Stimulated activated CD8-positive, alpha-beta memory T cell treated with anti-CD3 and anti-CD28 coated beads, Interleukin-12 subunit alpha, Interleukin-12 subunit beta, amount 100 ng/mL, for 4 hours (primary cell): ENCODE measurements at places on chromosomes 7 and 10.

DNA sequence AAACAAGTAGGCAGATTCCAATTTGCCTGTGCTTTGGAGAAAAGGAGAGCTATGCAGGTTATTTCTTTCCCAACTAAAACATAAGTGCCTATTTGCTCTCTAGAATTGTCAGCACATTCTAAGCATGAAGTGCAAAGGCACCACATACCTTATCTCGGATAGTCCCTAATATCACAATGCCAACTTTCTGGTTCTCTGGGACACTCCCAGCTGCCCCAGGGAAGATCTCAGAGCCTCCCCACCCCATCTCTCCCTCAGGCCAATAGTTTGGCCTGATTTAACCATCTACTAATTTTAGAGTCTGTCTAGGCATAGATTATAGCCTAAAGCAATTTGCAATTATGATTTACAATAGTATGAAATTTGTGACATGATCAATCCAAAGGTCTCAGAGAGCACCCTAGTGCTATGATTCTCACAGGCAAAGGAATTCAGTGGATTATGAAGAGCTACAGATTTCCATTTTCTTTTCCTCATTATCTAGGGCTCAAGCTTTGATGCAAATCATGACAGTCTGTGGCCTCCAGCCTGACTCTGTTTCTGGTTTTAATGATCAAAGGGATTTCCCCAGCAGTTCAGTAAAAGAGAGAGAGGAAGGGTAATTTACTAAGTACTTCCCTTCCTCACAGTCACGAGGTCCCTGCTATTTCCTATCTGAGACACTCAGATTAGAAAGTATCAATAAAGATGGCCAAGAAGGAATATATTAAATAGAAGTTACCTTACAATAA is 29.0 kb upstream of the IL6 start:
- DNase-seq = no peak

DNA sequence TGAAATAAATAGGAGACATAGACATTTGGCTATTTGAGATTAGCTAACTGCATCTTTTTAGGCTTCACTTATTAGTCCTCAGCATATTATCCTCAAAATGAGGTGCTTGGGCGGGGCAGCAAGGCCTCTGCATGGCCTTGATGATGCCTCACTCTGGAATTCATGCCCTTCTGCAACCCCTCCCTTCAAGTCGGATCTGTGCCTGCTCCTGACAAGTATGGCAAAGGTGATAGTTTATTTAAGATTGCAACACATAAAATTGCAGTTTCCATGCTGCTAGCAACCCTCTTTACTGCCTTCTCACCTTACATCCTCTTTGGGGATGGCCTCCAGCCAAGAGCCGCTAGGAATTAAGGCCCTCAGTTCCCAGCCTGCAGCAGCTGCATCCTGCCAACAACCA is 241.3 kb upstream of the ADARB2 start:
- no peak for DNase-seq

GRCh38 chr7:106155027-106155426 is 42.9 kb upstream of the SYPL1 start:
- DNase-seq = no peak

DNA sequence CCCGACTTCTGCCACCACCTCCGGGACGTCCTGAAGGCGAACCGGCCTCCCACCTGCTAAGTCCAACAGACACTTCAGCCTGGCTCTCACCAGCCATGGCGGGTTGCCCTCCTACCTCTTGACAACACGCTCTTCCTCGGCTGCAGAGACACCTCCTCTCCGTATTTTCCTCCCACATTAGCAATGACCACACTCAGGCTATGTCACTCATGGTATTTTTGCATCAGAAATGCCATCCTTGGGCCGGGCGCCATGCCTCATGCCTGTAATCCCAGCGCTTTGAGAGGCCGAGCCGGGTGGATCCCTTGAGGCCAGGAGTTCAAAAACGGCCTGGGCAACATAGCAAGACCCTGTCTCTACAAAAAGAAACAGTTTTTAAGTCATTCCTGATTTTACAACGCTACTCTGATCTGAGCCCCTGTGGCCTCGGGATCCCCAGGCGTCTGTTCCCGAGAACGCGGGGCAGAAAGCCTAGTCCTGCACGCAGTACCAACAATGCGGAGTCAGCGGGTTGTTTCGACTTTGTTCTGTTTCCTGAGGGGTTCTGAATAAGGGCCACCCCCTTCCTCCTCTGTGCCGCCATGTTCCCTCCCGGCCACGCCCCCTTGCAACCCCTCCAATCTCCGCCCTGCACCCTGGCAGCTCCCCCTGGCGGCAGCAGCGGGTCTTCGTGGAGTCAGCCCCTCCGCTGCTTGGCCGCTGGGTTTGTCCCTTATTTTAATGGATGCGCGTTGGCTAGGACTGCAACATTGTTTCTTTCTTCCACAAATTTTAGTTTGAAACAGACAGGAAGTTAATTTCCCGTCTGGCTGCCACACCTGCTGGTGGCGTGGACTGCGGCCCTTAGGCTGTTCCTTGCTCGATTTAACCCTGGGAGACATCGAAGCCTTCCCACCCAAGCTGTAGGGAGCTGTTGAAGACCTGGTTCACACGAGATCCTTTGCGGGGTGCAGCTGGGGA is 9.7 kb upstream of the ZFAND2A start:
- peak; percentile 83 for DNase-seq

DNA sequence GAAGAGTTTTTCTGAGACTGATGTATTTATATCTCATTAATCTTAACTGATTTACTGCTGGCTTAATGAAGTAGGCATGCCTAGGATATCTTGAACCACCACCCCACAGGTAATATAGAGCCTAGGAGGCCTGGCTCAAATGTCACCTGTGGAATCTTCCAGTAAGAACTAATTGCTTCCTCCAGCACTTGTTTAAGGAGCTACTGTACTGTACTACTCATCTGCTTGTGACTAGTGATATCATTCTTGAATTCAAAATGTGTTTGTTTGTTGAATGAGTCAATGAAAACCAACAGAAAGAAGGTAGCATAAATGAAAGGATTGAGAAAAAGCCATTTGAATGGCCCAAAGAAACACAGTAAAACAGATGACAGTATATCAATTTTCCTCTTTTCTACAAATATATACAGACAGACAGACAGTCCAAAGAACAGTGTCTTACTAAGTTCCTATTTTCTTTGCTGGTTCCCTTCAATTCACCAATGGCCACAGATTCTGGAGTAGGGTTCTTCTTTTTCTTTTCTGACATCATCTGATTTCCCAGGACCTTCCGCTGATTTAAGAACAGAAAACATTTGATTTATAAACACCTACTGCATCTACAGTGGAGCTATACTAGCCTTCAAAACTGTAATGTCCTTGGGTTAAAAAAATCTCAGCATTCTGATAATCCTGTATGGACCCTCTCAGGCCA is 43.7 kb upstream of the SLIT1 start:
- no peak for DNase-seq

DNA sequence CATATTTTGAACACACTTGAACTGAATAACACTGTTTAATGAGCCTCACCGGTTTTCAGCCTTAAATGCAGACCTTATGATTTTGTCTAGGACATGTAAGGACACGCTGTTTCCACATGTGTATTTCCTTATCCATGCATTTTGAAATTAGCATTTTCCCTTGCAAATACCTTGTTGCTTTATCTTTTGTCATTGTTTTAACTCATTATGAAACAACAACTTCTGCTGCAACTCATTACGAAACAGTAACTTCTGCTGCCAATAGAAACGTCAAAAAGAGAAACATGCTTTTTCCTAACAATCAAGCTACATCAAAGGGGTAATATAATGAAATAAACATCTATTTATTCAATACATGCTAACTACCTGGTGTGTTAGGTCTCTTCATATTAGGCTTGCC is 322.0 kb downstream of the AGMO start:
- no peak for DNase-seq

GRCh38 chr7:24334012-24334411 is 50.0 kb downstream of the NPY start:
- DNase-seq = no peak

DNA sequence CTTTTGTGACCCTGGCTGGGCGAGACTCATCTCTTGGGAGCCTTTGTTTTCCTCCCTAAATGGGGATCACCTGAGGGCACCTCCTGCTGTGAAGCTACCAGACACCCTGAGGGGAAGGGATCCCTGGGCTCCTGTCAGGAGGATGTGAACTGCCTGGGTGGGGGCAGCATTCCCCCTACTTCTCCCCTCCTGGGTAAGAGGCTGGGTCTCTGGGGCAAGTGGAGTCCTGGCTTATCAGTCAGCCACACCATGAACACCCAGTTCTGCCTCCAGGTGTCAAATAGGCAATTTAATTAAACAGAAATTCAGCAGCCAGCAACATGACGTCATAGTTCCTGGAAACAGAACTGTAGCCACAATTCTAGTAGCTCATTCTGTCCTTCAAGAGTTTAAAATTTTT is 97.7 kb upstream of the RET start:
- no peak for DNase-seq

DNA sequence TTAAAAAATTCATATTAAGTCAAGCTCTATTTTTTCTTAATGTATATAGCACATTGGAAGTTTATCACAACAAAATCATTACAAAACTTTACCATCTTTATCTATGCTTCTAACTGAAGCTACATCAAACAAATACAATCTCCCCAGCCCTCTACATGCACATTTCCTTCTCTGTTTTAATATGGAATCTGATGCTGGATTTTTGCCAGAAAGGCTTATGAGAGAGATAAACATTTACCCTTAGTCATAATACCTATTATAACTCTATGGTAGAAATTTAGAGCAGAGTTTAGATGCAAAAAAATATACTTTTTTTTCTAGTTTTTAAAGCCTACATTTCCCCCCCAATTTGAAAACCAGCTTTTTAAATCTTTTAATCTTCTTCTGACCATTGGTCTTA is 1198.6 kb downstream of the GATA3 start:
- no peak for DNase-seq

GRCh38 chr7:29249860-29250259 is 55.3 kb downstream of the CHN2 start:
- no peak for DNase-seq

DNA sequence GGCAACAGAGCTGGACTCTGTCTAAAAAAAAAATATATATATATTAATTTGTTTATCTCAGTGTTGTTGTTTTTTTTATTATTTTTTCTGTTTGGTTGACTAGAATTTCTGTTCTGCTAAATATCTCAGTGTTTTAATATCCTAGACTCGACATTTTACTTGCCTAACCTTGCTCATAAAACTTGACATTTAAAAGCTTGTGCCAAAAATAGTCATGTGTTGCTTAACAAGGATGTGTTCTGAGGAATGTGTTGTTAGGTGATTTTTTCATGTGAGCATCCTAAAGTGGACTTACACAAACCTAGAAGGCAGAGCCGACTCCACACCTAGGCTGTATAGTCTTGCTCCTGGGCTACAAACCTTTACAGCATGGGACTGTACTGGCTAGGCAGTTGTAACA is 23.1 kb downstream of the NRBF2 start:
- no peak for DNase-seq

DNA sequence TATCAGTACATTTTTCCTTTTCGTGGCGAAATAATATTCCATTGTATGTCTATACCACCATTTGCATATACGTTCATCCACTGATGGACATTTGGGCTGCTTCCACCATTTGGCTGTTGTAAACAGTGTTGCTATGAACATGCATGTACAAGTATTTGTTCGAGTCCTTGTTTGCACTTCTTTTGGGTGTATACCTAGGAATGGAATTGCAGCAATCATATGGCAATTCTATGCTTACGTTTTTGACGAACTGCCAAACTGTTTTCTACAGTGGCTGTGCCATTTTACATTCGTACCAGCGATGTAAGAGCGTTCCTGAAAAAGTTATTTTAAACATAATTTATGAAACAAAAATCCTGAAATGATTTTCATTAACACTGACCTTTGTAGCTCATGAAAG is 79.5 kb downstream of the HIPK2 start:
- no peak for DNase-seq
